ENCODE measurements at places on chromosomes 6 and 20.

DNA sequence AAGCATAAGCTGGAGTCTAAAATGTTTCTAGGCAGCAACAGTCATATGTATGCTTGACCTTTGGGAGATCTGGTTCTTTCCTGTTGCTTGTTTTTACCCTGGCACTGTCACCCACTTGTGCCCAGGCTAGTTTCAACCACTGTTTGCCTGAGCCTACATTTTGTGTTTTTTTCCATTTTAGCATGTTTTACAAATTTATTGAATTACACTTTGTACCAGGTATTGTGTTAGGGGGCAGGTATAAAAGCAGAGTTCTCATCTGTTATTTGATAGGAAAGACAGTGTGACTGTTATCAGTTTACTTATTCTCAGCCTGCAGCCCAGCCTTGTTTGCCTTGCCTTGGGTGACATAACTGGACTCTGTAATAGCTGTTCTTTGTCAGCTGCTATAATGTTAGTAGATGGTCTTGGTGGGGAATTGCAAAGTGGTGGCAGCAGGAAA lies 147.0 kb downstream of the CDKAL1 start:
- DNase-seq: no peak

- DNase-seq: no peak
Measured at GRCh38 chr6:108947114-108947854, 99.1 kb downstream of the ARMC2 start.

DNA sequence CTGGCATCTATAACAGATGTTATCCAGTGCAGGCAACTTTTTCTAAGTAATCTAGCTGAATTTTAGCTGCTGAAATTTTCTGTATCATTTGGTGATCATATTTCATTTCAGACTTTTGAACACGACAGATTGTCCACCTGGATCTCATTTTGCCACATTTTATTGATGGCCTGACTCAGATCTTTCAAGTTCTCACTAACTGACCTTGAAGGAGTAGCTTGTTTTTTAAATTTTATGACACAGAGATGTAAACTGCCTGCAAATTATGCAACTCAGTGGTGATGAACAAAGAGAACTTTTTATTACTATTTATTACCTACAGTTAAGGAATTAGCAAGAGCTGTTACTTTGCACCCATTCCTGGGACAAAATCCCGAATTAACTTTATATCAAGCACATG lies 366.4 kb downstream of the PAX1 start:
- DNase-seq: no peak

- DNase-seq: no peak
Measured at GRCh38 chr6:17542243-17542642, 57.9 kb upstream of the FAM8A1 start.

- no peak for DNase-seq
Measured at GRCh38 chr6:74757813-74758212, 448.0 kb downstream of the COL12A1 start.

DNA sequence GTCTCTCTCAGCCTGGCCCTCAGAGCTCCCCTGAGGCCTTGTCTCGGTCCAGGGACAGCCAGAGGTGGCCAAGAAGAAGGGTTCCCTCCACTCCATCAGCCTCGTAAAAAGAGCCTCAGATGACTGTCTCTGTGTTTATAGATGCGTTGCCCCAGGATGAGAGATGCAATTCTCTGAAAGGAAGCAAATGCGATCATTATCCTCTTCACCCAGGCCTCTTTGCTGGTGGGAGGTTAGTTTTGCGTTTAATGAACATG lies 90.4 kb downstream of the YTHDF1 start:
- DNase-seq: no peak

DNA sequence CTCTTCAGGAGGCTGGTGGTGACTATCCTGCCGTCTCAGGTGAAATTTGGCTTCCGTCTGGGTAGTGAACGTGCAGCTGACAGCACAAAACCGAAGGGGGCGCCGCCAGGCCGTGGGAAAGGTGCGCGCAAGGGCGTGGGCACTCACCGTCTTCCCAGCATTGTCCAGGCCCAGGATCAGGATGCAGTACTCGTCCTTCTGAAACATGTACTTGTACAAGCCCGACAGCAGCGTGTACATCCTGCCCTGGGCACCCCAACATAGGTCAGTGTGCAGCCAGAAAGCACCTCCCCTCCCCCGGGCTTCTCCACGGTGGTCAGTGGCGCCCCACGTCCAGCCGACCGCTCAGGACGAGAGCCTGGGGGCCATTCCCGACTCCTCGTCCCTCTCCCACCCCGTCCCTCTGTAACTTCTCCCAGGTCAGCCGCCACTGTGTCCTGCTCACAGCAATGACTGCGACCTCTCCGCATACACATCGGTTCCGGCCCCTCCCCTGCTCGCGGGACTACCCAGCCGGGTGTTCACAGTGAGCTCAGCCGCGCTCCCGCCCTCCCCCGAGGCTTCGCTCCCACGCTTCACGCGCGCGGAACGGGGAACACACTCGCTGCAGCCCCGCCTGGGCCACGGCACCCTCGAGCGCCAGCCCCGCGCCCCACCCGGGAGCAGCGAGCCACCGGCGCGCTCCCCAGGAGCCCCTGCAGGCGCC lies 771 bp downstream of the ARFRP1 start:
- peak; percentile 54 for DNase-seq

GRCh38 chr20:1185316-1185741 lies 548 bp upstream of the TMEM74B start:
- DNase-seq: no peak

DNA sequence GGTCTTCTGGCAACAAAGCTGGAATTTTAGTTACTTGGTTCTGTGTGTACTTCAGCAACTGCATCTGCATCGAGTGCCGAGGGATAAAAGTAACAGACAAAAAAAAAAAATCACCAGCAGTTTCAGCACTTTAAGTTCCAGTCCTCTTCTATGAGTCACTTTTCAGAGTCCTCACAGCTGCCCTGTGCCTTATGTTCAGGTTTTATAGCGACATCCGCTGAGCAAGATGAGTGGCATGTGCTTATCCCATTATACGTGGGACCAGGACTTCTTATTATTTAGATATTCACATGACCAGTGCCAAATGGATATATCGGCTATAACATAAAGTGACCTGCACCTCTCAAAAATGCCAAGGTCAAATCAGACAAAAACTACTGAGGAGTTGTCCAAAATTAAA lies 242.9 kb downstream of the FOXA2 start:
- DNase-seq: no peak

- no peak for DNase-seq
Measured at GRCh38 chr6:14085176-14085787, 32.3 kb upstream of the CD83 start.

GRCh38 chr20:49660912-49661311 lies 52.8 kb downstream of the B4GALT5 start:
- no peak for DNase-seq

DNA sequence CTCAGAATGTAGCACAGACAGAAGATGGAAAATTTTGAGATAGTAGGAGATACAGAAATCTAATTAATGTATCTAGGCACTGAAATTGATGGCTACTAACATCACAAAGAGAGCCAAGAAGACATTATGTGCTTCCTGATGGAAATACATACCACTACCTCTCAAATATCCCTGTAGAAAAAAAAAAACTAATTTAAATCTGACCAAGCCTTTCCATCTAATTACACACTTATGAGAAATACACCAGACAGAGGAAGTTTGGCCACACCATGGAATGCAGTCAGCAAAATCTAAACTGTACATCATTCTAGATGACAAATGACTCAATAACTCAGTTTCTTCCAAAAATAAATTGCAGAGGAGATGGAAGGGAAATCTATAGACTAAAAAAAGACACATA lies 18.9 kb downstream of the VPS52 start:
- DNase-seq: no peak

GRCh38 chr6:120700001-120700400 lies 634.3 kb downstream of the TBC1D32 start:
- DNase-seq: no peak

DNA sequence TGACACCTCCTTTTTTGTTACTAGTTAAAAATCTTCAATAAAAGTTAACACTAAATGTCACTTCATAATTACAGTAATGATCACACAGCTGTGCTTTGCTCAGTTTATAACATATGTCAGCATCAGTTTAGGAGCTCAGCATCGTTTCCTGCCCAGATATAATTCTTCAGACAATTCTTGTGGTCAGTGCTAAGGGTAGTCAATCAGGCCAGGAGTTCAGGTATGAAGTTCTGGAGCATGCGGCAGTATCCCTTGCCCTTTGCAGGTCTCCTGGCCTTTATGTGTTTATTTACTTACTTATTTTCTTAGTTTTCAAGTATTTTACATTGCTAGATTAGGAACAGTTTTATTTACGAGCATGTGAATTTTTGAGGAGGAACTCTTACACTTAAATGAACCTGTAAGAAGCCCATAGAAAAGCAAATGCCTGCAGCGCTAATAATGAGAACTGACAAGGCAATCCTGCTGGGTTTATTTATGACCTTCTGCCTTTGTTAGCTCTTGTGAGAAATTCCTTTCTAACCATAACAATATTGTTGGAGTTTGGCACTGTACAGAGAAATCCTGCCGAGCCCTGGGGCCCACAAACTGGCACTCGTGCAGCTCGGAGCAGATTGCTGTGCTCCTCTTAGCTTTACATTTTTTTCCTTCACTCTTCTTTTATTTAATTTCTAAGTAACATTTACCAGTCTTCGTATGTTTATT lies 252.8 kb downstream of the TMEM242 start:
- DNase-seq: no peak

- DNase-seq: no peak
Measured at GRCh38 chr6:165972139-165972802, 195.4 kb downstream of the TBXT start.
